ENCODE measurements at places on chromosomes 2 and 18.

- DNase-seq: no peak
These were observed 104.9 kb upstream of the ITPRID2 start for GRCh38 chr2:181786371-181787228.

DNA sequence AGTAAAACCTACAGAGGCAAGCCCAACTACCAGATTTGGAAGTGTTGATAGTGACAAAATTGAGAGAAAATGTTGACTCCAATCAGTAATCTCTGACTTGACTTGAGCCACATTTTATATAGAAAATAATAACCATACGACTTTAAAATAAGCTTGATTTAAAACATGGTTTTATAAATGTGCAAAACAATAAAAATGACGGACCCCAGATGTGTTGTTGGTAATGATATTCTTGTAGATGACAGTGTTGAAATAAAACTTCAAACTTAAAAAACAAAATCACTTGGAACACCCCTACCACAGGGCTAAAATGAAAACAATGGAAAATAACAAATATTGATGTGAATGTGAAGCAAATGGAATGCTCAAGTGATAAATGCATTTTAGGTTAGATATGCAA is 188.1 kb downstream of the SRBD1 start:
- DNase-seq: no peak

GRCh38 chr2:207983641-207984042 is 41.7 kb downstream of the PLEKHM3 start:
- no peak for DNase-seq

DNA sequence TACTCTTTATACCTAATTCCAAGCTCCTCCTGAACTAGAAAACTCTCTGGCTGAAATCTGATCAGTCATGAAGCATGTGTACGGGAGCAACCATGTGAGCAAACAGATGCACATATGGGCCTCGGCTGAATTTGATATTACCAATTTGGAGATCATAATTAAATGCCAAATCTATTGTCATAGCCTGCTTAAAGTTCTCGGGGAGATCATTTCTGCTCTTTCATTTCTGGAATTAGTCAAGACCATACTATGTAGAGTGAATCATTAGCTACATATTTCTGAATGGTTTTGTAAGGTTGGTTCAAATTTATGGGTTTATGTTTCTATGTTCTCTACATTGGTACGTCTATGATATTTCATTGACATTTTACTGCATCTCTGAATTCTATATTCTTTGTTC is 205.5 kb downstream of the UBE2E3 start:
- DNase-seq: no peak

DNA sequence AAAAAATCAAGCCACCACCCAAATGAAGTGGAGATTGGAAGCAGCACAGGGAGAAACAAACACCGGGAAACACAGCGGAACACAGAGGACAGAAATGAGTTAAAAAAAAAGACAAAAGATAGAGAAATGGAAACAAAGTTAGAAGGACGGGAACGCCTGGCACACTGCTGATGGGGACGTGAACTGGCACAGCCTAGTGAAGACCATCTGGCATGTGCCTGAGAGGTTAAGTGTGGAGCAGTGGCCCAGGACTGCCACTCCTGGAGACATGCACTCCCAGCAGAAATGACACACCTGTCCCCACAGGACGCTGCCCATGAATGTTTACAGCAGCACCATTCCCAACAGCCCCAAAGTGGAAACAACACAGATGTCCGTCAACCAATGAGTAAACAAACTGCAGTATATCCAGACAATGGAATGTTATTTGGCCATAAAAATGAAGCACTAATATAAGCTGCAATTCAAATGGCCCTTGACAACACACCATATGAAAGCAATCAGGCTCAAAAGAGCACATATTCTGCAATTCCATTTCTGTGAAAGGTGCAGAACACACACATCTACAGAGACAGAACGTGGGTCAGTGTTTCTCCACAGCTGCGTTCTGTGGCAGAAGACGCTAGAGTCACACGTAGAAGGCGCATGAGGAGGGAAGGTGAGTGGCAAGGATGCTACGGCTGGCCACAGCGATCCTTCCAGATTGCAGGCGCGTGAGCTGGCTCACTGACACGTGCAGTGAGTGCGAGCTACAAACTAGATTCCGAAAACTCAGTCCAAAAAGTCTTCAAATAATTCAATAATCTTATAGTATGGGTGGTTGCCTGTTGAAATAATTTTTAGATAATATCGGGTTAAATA is 24.6 kb downstream of the THAP4 start:
- DNase-seq: no peak

- no peak for DNase-seq
These were observed 35.2 kb downstream of the NPPC start for GRCh38 chr2:231890896-231891513.

GRCh38 chr18:35484034-35484433 is 13.7 kb downstream of the INO80C start:
- no peak for DNase-seq

- DNase-seq: no peak
These were observed 584.3 kb downstream of the FBXO15 start for GRCh38 chr18:73563345-73563744.

DNA sequence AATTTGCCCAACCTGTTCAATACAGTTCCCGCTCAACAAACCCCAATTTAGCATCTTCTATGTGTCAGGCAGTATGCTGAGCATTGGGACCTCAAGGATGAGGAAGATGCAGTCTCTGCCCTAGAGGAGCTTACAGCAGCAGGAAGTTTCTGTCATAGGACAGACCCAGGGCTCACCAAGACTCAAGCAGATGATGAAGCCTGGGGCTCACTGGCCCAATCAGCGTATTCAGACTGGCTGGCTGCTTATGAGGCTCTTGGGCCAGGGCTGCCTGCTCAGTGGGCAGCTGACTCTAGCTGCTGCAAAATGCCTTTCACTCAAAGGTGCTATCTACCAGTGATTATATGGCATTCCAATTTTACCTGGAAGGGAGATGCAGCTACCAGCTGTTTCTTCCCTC is 2.1 kb downstream of the FAM178B start:
- DNase-seq: no peak

- no peak for DNase-seq
These were observed 181.5 kb upstream of the ID2 start for GRCh38 chr2:8500124-8501054.

- no peak for DNase-seq
These were observed 204.3 kb downstream of the CAMKMT start for GRCh38 chr2:44566059-44566458.

DNA sequence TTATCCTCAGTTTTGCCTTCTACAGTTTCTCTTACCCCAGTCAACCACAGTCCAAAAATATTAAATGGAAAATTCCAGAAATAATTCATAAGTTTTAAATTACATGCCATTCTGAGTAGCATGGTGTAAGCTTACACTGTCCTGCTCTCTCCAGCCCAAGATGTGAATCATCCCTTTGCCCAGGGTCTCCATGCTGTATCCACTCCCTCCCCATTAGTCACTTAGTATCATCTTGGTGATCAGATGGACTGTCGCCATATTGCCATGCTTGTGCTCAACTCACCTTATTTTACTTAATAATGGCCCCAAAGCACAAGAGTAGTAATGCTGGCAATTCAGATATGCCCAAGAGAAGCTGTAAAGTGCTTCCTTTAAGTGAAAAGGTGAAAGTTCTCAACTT is 18.5 kb upstream of the CCNT2 start:
- DNase-seq: no peak

GRCh38 chr2:62334440-62335058 is 138.6 kb downstream of the B3GNT2 start:
- no peak for DNase-seq

GRCh38 chr2:126896471-126896870 is 2.2 kb upstream of the TEX51 start:
- DNase-seq: no peak

- DNase-seq: no peak
These were observed 159.5 kb downstream of the L3MBTL4 start for GRCh38 chr18:6255116-6255705.

DNA sequence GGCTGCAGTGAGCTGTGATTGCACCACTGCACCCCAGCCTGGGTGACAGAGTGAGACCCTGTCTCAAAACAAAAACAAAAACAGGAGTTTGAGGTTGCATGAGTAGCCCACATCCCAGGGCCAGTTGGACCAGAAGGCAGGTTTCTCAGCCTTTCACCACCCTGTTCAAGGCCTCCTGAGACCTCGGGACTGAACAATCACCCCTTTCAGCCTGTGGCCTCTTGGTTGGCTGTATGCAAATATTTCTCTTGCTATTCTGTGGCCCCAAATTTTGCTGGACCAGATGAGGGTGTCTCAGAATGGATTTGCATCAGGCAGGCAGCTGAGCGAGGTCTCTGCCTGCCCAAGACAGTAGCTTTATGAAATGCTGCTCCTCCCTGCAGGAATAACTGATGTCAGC is 56.9 kb downstream of the DPYSL5 start:
- no peak for DNase-seq

- no peak for DNase-seq
These were observed 3.1 kb downstream of the ADAM17 start for GRCh38 chr2:9552219-9553178.

DNA sequence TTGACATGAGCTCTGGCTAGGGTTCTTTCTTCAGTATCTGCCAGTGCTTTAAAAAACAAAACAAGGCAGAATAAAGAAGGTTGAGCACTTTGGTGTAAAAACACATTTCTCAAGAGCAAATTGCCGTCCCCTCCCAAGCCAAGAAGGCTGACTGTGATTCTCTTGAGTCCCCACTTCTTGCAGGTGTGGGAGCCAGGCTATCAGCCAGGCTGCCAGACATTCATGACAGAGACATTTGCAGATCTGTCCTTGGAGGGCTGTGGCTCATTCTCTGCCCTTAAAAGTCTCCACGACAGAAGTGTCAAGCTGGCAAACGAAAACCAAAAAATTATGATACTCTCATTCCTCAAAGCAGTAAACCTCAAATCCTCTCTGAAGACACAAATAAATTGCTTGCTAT is 749.3 kb upstream of the HS6ST1 start:
- no peak for DNase-seq

DNA sequence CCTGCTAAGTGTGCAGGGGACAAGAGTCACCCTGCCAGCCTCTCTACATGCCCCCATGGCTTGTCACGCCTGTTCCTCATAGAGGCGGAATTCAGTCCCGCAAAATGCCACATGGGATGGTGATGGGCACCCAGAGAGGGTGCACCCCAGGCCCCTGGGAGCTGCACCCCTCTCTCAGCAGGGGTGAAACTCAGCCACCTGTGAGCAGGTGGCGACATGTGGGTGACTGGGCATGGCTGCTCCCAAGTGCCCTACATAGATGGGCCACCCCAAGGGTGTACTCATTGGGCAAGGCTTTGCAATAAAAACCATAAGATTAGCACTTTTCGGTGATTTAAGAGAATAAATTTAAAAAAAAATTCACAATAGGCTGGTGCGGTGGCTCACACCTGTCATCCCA is 6.3 kb downstream of the HS6ST1 start:
- DNase-seq: no peak

- DNase-seq: no peak
These were observed 835.0 kb downstream of the NRXN1 start for GRCh38 chr2:50196775-50197480.

- no peak for DNase-seq
These were observed 245.4 kb upstream of the TFPI start for GRCh38 chr2:187799601-187800000.

- DNase-seq: no peak
These were observed 462.2 kb downstream of the BCL11A start for GRCh38 chr2:60091266-60091665.

DNA sequence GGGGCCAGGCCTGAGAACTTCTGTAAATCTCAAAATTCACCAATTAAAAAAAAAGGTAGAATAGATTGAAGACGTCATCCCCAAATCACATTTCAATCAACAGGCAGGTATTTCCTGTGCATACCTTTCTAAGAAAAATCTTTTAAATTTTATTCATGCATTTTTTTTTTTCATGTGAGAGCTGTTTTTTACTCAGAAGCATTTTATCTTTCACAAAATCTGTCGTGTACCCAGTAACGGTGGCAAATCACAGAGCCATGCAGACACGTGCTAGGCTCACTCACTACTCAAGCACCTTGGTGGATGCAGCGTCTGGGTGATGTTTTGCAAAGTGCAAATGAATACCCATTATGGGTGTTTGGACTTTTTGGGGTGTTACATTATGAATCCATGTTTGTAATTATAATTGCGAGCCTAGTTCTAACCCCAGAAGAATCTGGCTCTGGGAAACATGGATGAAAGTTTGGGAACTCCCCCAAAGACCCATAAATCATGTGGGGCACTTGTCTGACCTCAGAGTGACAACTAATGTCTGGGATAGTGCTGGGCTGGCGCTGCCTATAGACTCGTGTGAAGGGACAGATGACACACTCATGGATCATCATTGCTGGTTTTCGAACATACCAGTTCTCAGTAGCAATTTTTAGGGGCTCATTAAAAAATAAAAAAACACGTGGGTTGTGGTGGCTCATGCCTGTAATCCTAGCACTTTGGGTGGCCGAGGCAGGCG is 335.2 kb downstream of the LPIN1 start:
- DNase-seq: no peak

DNA sequence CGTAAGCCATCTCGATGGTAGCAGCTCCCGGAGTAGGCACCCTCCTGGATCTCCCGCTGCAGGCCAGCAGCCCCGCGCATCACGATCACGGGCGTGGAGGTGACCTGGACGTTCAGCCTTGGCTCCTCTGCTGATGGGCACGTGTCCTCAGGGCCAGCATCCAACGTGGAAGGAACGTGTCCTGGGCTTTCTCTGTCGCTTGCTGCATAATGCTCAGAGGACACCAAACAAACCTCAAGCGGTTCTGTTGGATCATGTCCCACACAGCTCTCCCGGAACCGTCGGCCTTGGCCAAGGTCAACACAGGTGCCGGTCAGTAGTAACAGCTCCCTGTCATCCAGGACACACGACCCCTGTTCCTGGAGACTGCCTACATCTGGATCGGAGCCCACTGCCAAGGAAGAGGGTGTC is 23.1 kb downstream of the PASK start:
- no peak for DNase-seq

DNA sequence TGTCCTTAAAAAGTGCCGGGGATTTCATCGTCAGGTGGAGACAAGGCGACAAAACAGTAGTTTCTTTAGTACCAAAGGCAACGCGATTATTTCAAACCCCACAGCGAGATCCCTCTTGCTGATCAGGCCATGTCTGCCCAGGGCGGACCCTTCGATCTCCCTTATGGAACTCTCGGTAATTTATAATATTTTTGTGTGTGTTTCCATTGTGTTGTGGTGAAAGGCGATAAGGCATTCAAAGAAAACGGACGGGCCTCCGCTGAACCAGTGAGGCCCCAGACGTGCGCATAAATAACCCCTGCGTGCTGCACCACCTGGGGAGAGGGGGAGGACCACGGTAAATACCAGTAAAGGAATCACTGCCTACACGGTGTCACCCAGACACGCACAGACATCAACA is 1.4 kb upstream of the GAD1 start:
- no peak for DNase-seq
